Stomach (tissue), 19 donors: ENCODE measurements at places on chromosomes 4 and X. TPM values are rescaled to one million over a fixed set of nuclear protein-coding genes. Genes with fewer than 3 reads are reported as not detected.
A peak's percentile ranks its signal among the peaks of the same experiment; 100 is the strongest.

DNA sequence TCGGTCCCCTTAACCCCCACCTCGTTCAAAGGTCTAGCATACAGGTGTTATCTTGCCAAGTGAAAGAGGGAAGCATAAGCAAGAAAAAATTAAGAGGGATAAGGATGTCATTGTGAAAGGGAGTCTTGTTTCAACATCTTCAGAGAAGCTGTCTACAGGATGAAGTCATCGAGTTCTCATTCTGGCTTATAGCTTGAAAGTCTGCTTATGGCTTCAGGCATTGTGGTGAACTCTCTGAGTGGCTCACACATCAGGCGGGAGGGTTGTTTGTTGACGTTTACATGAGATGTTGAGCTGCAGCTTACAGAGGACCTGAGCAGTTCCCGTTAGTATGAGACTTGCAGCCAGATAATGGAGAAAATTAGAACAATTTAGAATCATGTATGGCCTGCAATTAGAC is 16.6 kb downstream of the MAGEA9B start:
- no peak overlapping the region for H3K27ac ChIP-seq
- H3K36me3 ChIP-seq, result no peaks in the 10 kb centered on the region
- no peak overlapping the region for H3K4me3 ChIP-seq
- no peaks in the 10 kb centered on the region for H3K27me3 ChIP-seq
- no peaks in the 10 kb centered on the region for H3K4me1 ChIP-seq

DNA sequence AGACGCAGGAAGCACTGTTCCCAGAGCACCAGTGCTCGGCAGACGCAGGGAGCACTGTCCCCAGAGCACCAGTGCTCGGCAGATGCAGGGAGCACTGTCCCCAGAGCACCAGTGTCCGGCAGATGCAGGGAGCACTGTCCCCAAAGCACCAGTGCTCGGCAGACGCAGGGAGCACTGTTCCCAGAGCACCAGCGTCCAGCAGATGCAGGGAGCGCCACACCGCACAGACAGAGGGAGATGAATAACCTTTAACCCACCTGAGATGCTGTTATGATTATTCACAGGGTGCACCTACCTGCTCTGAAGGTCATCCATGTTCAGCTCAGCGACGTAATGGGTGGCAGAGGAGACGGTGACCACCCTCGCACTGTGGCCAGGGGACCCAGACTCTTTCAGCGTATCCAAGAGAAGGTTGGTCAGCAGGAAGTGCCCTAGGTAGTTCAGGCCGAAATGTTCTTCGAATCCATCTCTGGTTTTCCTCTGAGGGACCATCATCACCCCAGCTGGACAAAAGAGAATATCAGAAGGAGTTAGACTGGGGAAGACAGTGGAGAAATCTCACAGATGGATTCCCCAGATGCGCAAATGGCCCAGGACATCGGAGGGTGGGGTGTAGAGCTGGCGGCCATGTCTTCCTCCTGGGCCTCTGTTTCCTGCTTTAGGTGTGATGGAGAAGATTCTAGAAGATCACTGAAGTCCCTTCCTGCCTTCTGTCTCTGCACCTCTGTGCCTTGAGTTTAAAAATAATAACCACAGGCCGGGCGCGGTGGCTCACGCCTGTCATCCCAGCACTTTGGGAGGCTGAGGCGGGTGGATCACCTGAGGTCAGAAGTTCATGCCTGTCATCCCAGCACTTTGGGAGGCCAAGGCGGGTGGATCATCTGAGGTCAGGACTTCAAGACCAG is 234.1 kb downstream of the DHRSX start:
- no peak overlapping the region for H3K4me3 ChIP-seq
- peaks cover 31% of the 10 kb centered on the region for H3K36me3 ChIP-seq
- H3K27me3 ChIP-seq, result no peaks in the 10 kb centered on the region
- no peak overlapping the region for H3K27ac ChIP-seq

- H3K27ac ChIP-seq, result no peak overlapping the region
- H3K4me3 ChIP-seq, result no peak overlapping the region
- no peaks in the 10 kb centered on the region for H3K4me1 ChIP-seq
- no peaks in the 10 kb centered on the region for H3K27me3 ChIP-seq
- no peak for DNase-seq
These were observed 341.9 kb downstream of the CAMK2D start for GRCh38 chr4:113419631-113420030.

GRCh38 chr4:171378323-171378722 is 434.9 kb upstream of the GALNTL6 start:
- H3K27me3 ChIP-seq, result no peaks in the 10 kb centered on the region
- H3K4me3 ChIP-seq, result no peak overlapping the region
- no peaks in the 10 kb centered on the region for H3K36me3 ChIP-seq
- no peaks in the 10 kb centered on the region for H3K4me1 ChIP-seq

GRCh38 chrX:150966235-150966634 is 16.9 kb upstream of the HMGB3 start:
- no peak overlapping the region for H3K27ac ChIP-seq
- no peaks in the 10 kb centered on the region for H3K4me1 ChIP-seq
- H3K4me3 ChIP-seq, result no peak overlapping the region
- no peak for DNase-seq
- H3K27me3 ChIP-seq, result no peaks in the 10 kb centered on the region

DNA sequence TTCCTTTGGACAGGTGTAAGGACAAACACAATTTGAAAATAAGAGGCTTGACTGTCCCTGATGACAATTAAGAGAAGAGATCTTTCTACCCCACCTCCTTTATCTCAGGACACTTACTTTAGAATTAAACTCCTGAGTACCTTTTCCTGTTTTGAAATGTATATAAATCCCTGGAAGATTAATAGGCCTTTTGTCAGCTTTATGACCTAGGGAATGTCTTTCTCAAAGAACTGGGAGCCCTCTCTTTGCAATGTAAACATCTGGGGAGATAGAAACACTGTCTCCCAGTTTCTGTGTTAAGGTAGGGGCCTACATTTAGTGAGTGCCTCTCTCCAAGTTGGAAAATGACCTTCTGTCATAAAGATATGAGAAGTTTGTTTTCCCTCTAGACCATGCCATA is 31.7 kb downstream of the AGA start:
- H3K36me3 ChIP-seq, result no peaks in the 10 kb centered on the region
- no peaks in the 10 kb centered on the region for H3K4me1 ChIP-seq
- DNase-seq, result no peak
- no peaks in the 10 kb centered on the region for H3K27me3 ChIP-seq
- no peak overlapping the region for H3K4me3 ChIP-seq

- H3K27me3 ChIP-seq, result no peaks in the 10 kb centered on the region
- peaks cover 36% of the 10 kb centered on the region for H3K36me3 ChIP-seq
- no peaks in the 10 kb centered on the region for H3K4me1 ChIP-seq
- no peak overlapping the region for H3K4me3 ChIP-seq
- no peak overlapping the region for H3K27ac ChIP-seq
These were observed 22.4 kb downstream of the CLDN22 start for GRCh38 chr4:183297675-183298074.

SMARCA1 gene
- total RNA-seq, result 27.4 TPM

- DNase-seq, result no peak
- H3K27ac ChIP-seq, result no peak overlapping the region
- no peaks in the 10 kb centered on the region for H3K27me3 ChIP-seq
- H3K36me3 ChIP-seq, result no peaks in the 10 kb centered on the region
- peaks cover 4% of the 10 kb centered on the region for H3K4me1 ChIP-seq
- no peak overlapping the region for H3K4me3 ChIP-seq
These were observed 46.6 kb upstream of the FAM47C start for GRCh38 chrX:36961590-36961989.

SLC7A11 gene
- 2.3 TPM for total RNA-seq

ANXA3 gene
- 170 TPM for total RNA-seq

GRCh38 chr4:174483792-174484191 is 38.5 kb downstream of the HPGD start:
- no peaks in the 10 kb centered on the region for H3K27me3 ChIP-seq
- H3K27ac ChIP-seq, result no peak overlapping the region
- DNase-seq, result no peak

DNA sequence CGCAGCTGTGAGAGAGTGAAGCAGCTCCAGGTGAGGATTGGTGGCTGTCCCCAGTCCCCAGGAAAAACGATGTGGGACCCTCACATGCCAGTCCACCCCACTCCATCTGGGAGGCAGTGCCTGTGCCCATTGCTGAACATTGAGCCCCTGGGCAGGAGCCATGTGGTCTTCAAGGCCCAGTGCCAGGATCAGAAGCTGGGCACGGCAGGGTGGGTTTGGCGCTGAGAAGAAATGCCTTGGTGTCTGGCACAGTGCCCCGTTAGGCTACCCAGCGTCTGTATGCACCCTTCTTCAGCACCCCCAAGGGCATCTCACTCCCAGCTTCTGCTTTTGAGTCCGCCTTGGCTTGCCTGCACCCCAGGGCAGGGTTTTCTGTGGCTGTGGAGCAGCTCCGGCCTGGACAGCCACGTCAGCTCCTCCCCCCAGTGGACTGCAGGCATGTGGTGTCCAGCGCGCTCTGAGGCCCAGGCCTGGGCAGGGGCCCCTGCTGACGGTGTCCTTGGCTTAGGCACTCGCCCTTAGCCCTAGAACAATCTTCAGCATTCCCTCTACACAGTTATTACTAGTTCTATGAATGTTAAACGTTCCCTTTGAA is 28.6 kb downstream of the RGS12 start:
- H3K27me3 ChIP-seq, result no peaks in the 10 kb centered on the region
- H3K27ac ChIP-seq, result no peak overlapping the region
- H3K4me1 ChIP-seq, result peaks cover 23% of the 10 kb centered on the region

DNA sequence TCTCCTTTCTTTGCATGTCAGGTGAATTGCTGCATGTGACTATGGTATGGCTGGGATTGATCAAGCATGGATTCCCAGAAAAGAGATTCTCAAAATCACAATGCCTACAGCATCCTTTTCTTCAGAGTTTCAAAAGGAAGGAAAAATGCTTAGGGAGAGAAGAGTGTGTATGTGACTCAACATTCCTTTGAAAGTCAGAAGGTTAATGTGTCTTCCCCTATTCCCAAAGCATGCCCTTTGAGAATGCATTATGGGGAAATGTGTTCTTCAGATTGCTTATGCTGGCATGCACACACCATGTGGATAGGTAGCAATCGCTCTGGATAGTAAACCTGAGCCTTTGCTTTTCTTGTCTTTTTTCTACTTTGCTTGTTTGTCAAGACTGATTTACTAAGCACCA is 78.5 kb downstream of the ELOVL6 start:
- H3K36me3 ChIP-seq, result no peaks in the 10 kb centered on the region
- no peaks in the 10 kb centered on the region for H3K27me3 ChIP-seq
- no peak overlapping the region for H3K4me3 ChIP-seq
- peaks cover 8% of the 10 kb centered on the region for H3K4me1 ChIP-seq
- DNase-seq, result no peak

GRCh38 chrX:71636438-71637252 is 18.3 kb upstream of the CXCR3 start:
- no peak for DNase-seq
- no peak overlapping the region for H3K27ac ChIP-seq
- H3K36me3 ChIP-seq, result no peaks in the 10 kb centered on the region
- no peaks in the 10 kb centered on the region for H3K27me3 ChIP-seq

DNA sequence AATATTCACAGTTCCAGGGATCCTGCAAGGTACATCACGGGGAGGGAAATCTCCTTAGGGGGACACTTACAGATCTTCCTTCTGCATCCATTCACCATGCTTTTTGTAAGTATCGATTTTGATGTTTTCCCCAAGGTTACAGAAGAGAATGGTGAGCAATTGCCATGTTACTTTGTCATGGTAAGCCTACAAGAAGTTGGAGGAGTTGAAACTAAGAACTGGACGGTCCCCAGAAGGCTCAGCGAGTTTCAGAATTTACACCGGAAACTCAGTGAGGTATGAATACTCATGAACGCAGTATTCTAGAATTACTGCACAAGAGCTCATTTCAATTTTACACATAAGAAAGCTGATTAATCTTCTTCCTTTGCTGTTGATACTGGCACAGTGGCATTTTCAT is 53.9 kb downstream of the LRP2BP start:
- peaks cover 6% of the 10 kb centered on the region for H3K4me1 ChIP-seq
- H3K4me3 ChIP-seq, result no peak overlapping the region
- H3K27ac ChIP-seq, result no peak overlapping the region
- no peak for DNase-seq

F9 gene
- total RNA-seq, result not detected

WDR45 gene
- 12.2 TPM for total RNA-seq

- H3K36me3 ChIP-seq, result no peaks in the 10 kb centered on the region
- H3K4me1 ChIP-seq, result no peaks in the 10 kb centered on the region
- no peaks in the 10 kb centered on the region for H3K27me3 ChIP-seq
These were observed 166.9 kb upstream of the GK2 start for GRCh38 chr4:79574741-79575451.

- H3K4me3 ChIP-seq, result no peak overlapping the region
- H3K27ac ChIP-seq, result no peak overlapping the region
- no peaks in the 10 kb centered on the region for H3K36me3 ChIP-seq
- no peaks in the 10 kb centered on the region for H3K27me3 ChIP-seq
These were observed 27.9 kb downstream of the RAB40AL start for GRCh38 chrX:102964940-102965339.

NUDT10 gene
- total RNA-seq, result 2.3 TPM

DNA sequence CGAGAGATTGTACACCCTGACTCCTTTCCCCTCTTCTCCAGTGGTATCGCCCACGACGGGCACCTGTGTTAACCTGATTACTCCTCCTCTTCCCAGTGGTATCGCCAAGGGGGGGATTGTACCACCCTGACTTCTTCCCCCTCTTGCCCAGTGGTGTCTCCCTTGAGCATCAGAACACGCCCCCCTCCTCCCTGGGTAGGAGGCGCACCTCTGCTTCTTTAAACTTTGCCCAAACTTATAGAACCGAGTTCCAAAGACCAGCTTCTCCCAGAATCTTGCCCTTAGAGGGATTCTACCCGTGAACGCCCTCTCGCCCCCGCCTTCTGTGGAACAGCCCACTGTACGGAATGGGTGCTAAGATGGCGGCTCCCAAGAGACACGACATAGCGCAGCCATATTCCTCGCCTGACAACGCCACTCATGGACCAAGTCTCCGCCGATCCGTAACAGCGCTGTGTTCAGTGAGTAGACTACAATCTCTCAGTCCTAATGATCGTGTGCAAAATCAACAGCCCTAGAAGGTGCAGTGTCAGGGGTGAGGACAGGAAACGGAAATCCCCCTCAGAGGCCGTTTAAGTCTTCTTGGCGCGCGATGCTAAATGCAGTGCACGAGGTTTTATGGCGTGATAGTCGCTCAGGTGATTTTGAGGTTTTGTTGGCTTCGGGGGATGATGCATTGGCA is 4.2 kb upstream of the ZNF157 start:
- H3K4me1 ChIP-seq, result no peaks in the 10 kb centered on the region
- H3K36me3 ChIP-seq, result no peaks in the 10 kb centered on the region
- no peaks in the 10 kb centered on the region for H3K27me3 ChIP-seq
- peak; percentile 47 for DNase-seq
- H3K4me3 ChIP-seq, result peak overlapping the region; percentile 41

ARSH gene
- not detected for total RNA-seq

- H3K27me3 ChIP-seq, result no peaks in the 10 kb centered on the region
- peaks cover 4% of the 10 kb centered on the region for H3K4me1 ChIP-seq
- peak; percentile 57 for DNase-seq
- peaks cover 83% of the 10 kb centered on the region for H3K36me3 ChIP-seq
These were observed 9.6 kb upstream of the UVSSA start for GRCh38 chr4:1337376-1337831.
